ENCODE measurements at places on chromosomes 12 and 14.

DNA sequence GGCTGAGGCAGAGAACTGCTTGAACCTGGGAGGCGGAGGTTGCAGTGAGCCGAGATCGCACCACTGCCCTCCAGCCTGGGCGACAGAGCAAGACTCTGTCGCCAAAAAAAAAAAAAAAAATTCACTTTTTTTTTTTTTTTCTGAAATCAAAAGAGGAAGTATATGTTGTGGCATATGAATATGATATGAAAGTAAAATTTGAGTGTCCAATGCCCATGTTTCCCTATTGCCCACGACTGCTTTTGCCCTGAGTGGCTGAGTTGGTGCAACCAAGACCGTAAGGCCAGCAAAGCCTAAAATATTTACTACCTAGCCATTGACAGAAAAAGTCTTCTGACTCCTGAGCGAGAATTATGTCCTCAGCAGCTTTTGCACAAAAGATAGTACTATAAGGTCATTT lies 101.7 kb upstream of the PARP11 start:
- DNase-seq = no peak

GRCh38 chr14:31828946-31829868 lies 247.9 kb upstream of the ARHGAP5 start:
- peak; percentile 95 for DNase-seq

GRCh38 chr14:66482873-66483272 lies 3.3 kb upstream of the CCDC196 start:
- no peak for DNase-seq

DNA sequence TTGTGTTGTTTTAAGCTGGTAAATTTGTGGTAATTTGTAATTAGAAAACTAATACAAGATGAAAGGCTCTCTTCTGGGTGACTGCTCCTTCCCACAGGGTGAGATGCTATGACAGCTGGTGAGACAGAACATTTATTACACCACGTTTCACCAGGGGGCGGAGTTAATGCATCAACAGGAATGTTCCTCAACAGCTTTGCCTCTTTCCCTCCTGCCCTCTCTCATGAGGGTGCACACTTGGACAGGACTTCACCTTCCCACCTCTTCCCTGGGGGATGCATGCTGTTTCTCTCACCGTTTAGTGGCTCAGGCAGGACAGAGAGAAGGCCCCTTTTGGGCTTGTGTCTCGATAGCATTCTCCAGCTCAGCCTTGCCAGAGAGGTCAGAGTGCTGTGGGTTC lies 13.4 kb upstream of the PPP1R1A start:
- no peak for DNase-seq

DNA sequence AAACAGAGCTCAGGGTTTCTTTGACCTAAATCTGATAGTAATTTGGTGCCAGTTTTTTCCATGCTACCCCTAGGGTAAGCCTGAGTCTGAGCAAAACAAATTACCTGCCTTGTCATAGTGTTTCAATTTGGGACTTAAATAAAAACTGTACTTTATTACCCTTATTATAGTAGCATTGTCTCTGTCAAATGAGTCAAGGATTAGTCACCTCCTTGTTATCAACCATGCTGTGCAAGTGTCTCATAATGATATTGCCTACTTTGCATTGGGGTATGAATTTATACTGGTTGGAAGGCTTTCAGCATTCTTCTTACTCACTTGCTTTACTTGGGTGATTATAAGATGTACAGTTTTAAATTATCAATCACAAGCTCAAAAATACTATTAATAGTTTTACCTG lies 380.0 kb downstream of the LRFN5 start:
- DNase-seq = peak; percentile 40

GRCh38 chr12:70627677-70628076 lies 9.6 kb downstream of the PTPRB start:
- DNase-seq = no peak

DNA sequence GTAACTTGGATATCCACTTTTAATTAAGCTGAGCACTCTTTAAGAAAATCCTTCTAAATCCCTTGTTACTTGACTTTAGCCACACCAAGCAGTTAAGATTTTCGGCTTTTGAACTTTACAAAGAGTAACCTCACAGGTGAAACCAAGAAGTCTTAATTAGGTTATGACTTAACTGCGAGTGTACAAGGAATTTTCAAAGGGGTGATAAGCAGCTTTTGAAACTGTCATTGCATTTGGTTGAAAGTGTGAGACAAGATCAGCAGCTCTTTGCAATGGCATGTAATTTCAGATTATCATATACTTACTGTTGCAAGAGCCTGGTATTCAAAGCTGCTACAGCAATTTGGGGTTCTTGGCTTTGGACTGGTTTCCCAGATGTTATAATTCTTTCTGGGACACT lies 137.5 kb downstream of the TMEM117 start:
- DNase-seq = no peak

DNA sequence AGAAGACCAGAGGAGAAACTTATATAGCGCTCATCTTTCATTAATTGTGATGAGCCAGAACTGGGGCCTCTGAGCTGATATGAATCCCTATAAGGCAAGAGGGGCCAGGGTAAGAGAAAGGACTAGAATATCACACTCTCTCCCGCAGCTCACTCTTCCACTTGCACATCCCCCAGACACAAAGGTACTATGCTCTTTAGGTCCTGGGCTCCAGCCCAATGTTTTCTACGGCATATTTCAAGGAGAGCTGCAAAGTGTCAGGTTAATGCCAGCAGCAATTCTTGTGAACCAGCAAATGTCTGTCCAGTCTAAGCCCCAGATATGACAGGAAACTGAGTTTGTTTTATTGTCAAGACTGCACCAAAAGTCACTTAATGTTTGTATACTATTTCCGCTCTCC lies 29.4 kb downstream of the PPP2R5E start:
- no peak for DNase-seq

DNA sequence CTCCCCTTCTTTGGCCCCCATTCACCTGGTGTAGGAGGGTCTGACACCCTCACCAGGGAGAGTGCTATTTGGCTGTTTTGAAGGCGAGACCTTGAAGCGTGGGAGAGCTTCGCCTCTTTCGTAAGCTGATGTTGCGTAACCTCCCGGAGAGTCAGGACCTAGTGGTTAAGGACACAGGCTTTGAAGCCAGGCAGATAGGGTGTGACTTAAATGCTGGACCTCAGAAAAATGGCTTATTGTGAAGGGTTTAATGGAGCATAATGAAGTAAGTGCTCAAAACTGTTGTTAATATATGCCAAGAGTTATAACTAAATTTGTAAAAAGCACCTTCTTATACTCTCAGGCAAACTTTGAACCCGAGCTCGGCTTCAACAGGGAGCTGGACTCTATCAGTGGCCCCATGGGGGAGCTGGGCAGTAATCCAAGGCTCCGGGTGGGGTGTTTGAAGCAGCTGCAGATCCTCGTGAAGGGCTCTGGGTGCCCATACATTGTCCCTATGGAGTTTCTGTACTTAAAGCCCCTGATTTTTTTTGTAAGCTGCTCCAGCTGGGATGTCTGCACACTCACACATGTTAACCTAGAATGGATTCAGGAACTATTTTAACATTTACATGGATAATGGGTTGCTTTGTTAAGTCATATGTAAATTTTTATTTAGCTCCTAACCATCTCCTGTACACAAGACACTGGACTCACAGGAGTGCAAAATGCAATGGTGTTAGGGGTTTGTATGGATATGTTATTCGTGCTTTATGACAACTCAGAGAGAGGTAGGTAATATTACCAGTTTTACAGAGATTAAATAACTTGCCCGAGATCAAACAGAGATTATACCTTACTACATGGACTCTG lies 26.0 kb downstream of the PPFIBP1 start:
- DNase-seq = peak; percentile 96

DNA sequence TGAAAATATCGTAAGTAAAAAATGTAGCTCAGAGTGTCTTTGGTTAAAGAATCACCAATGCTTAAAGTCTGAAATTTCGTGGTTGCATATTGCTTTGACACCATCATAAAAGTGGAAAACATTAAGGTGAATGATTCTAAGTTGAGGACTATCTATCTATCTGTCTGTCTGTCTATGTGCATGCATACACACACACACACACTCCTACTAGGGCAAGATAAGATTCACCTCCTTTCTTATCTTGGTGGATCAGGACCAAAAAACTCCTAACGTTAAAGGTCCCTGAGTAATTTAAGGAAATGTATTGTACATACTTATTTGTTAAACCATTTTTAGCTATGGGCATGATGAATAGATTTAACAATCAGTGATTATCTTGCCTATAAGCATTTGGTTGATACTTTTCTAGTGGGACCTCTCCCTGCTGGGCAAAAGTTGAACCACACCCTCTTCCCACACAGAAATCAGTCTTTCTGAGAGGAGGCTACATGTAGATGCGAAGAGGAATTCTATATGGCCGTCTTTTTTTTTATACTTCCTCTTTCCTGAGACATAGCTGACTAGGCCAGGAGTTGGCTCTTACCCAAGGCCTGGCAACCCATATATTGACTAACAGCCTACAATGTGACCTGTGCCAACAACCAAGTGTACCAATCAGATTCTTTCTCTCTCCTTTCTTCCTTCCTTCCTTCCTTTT lies 19.3 kb upstream of the LLPH start:
- DNase-seq = no peak

DNA sequence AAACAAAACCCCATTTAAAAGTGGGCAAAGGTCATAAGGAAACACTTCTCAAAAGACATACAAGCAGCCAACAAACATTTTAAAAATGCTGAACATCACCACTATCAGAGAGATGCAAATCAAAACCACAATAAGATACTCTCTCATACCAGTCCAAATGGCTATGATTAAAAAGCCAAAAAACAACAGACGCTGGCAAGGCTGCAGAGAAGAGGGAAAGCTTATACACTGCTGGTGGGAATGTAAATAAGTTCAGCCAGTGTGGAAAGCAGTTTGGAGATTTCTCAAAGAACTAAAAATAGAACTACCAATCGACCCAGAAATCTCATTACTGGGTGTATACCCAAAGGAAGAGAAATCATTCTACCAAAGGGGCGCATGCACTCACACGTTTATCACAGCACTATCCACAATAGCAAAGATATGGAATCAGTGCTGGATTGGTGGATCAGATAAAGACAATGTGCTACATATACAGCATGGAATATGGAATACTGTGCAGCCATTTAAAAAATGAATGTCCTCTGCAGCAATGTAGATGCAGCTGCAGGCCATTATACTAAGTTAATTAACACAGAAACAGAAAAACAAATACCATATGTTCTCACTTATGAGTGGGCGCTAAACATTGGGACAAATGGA lies 102.1 kb upstream of the DAAM1 start:
- DNase-seq = peak; percentile 75

- DNase-seq = no peak
Observed at GRCh38 chr12:124170760-124171159, 124.1 kb upstream of the RFLNA start.

GRCh38 chr12:39831587-39832315 lies 212.1 kb upstream of the ABCD2 start:
- DNase-seq = peak; percentile 6

DNA sequence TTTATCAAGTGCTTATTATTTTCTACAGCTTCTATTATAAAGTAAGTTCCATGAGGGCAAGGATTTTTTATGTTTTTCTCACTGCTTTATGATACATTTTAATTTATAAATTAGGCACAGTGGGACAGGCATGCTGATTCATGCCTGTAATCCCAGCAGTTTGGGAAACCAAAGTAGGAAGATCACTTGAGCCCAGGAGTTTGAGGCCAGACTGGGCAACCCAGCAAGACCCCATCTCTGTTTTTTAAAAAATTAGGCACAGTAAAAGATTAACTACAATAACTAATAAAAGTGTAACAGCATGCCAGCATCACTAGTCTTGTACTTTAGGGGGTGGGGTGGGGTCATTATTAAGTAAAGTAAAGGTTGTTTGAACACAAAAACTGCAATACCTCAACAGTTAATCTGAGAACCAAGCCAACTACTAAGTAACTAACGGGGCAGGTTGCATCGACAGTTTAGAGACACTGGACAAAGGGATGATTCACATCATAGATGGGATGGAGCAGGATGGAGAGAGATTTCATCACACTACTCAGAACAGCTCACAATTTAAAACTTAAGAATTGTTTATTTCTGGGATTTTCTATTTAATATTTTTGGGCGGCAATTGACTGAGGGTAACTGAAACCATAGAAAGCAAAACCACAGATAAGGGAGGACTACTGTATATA lies 119.5 kb downstream of the PLEKHA5 start:
- peak; percentile 70 for DNase-seq

GRCh38 chr12:2284321-2284813 lies 231.6 kb downstream of the CACNA1C start:
- DNase-seq = peak; percentile 85

GRCh38 chr14:103124501-103125001 lies 1.3 kb downstream of the TNFAIP2 start:
- DNase-seq = no peak

- peak; percentile 87 for DNase-seq
Observed at GRCh38 chr14:68658943-68659931, 133.6 kb downstream of the ZFP36L1 start.

- no peak for DNase-seq
Observed at GRCh38 chr12:59425798-59426197, 170.0 kb upstream of the SLC16A7 start.

GRCh38 chr14:52538623-52539022 lies 13.7 kb downstream of the TXNDC16 start:
- no peak for DNase-seq

DNA sequence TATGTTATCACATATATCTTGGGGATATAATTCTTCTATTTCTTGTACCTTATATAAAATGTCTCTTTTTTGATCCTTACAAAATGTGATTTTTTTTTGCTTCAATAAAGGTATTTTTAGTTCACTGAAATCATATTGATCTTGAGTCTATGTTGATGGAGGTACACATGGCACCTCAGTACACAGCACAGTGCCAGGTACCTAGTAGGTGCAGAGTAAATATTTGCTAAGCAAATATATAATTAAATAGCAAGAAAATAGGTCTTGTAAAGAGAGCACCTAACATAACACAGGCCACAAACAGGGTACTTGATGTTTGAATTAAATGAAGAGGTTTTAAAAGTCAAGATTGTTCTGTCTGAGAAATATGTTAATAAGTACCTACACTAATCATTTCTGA lies 69.7 kb downstream of the CIT start:
- DNase-seq = no peak

DNA sequence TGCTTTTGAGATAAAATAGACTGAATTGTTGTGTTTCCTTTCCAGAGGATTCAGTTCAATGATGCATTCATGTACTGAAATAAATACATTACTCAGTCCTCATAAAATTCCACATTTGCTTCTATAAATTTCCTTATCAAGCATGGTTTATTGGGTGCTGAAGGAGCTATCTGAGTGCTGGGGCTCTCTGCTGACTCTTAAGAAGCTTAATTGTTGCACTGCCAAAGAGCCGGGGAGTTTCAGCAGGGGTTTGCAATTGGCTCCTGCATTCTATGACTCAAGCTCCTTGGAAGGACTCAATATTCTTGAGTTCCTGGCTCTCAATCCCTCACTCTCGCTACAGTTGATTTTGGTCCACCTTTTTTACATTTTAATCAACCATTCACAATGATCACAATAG lies 69.8 kb upstream of the PYGL start:
- peak; percentile 77 for DNase-seq

DNA sequence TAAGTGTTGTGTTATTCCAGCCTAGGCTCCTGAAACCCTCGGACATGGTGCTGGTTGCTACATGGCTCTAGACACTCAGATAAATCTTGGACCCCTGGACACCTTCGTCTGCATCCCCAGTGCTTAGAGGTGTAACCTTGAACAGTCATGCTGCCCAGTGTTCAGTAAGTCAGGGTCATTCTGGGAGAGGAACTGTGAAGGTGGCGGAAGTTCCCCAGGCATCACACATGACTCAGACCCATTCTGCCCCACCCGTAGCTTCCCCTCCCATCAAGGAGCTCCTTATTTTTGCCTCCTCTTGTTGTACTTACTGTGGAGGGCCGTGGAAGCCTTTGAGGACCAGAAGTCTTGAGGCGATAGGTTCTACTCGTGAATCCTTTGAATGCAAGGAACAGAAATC lies 18.1 kb upstream of the SSPN start:
- no peak for DNase-seq

Data from amniotic epithelial cell (primary cell).